ENCODE measurements at places on chromosomes 4 and X.

GRCh38 chrX:16705370-16705769, 7.1 kb downstream of the CTPS2 start:
- DNase-seq = no peak

- no peak for DNase-seq
These were observed 1.5 kb upstream of the PTCHD1 start for GRCh38 chrX:23332888-23333821.

DNA sequence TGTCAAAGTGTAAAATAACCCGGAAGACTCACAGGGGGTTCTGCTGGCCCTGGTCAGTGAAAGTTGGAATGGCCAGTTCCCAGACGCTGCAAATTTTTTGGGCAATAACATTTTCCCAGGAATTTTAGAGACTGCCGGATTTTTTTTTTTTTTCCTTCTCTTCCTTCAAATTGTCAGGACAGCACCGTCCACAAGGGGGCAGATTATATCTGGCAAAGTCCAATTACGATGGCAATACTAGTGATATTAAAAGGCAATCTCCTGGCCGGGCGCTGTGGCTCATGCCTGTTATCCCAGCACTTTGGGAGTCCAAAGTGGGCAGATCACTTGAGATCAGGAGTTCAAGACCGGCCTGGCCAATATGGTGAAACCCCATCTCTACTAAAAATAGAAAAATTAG, 20.5 kb downstream of the SLC25A5 start:
- DNase-seq = no peak

DNA sequence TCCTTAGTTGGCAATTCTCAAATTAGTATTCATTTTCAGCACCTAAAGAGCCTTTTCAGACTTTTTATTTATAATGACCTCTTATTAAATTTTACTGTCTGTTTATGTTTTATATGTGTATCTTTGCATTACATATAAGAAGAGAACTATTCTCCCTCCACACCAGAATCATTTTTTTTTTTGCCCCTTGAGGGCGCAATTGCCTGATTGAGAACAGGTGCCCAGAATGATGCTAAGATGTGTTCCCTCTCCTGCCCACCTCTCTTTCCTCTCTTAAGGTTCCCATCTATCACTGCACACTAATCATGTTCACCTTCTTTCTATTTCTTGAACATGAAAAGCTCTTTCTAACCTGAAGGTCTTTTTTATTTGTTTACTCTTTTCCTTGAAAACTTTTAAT, 44.2 kb upstream of the ADAM29 start:
- no peak for DNase-seq

- no peak for DNase-seq
These were observed 100.8 kb upstream of the TENM3 start for GRCh38 chr4:182142176-182143085.

DNA sequence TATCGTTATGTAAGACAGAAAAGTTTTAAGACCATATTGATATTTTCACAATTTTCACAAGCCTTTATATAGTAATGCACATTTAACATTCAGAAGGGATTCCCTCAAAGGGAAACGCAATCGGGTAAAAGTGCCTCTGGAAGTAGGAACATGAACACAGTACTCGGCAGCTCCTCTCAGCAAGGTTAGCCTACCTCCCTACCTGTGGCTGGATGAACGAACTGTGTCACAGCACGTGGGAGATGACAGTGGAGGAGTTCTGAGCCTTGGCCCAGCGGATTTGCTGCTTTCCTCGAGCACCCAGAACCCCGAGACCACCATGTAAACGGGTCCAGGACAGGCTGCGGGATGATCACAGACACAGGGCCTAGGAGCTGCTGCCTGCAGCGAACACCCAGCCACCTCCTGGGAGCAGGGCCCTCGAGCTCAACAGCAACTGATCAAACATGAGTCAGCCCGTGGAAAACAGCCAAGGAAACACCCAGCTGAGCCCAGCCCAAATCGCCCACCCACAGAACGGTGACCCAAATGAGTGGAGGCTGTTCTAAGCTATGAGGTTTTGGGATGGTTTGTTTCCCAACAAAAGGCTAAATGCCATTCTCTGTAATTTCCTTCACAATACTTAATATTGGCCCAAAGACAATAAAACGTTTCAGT, 30.4 kb downstream of the FAT1 start:
- DNase-seq = peak; percentile 62

DNA sequence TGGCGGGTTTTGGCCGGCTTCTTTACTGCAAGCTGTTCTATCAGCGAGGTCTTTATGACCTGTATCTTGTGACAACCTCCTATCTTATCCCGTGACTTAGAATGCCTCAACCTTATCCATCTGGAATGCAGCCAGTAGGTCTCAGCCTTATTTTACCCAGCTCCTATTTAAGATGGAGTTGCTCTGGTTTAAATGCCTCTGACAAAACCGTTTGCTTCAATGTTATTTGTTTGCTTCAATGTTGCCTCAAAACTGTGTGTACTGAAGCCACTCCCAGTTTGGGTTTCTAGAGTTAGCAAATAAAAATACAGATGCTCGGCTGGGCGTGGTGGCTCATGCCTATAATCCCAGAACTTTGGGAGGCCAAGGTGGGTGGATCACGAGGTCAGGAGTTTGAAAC, 51.6 kb downstream of the ZNF518B start:
- no peak for DNase-seq

DNA sequence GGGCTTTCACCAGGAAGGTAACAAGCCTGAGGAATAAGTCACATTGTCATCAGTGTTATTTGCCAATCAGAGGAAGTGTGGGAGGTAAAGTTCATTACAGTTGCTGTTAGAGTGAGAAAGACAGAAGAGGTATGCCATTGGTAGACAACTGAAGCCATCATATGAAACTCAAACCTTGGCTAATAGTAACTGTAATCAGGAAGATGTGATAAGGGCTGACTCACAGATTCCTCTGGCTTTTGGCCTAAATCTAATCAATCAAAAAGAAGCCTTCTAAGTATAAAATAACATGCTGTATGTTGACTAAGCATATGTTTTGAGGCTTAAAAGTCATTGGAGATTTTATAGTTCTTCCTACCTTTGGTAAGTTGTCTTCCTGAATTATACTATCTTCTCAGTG, 242.8 kb downstream of the PCDH7 start:
- DNase-seq = peak; percentile 82

- no peak for DNase-seq
These were observed 141.8 kb upstream of the MSX1 start for GRCh38 chr4:4717692-4718091.
